ENCODE measurements at places on chromosomes 3 and 15. TPM values are rescaled to one million over a fixed set of nuclear protein-coding genes. Genes with fewer than 3 reads are reported as not detected.

The C3orf49 gene
- total RNA-seq: not detected

The CTXN2 gene
- not detected for total RNA-seq

The RPL32 gene
- total RNA-seq: 2,310 TPM

The KATNBL1 gene
- 33.4 TPM for total RNA-seq

The MUSTN1 gene
- total RNA-seq: not detected

The MYRIP gene
- 4.2 TPM for total RNA-seq

The C3orf22 gene
- not detected for total RNA-seq

The PTH1R gene
- total RNA-seq: 0.13 TPM

The NME9 gene
- not detected for total RNA-seq

The ZNF502 gene
- total RNA-seq: 5.2 TPM

The UMPS gene
- 24.2 TPM for total RNA-seq
